Activated CD4-positive, alpha-beta T cell treated with anti-CD3 and anti-CD28 coated beads, Interleukin-2, amount 50 U/mL, for 48 hours (primary cell): ENCODE measurements at places on chromosomes 11 and 22.

- no peak for DNase-seq
Observed at GRCh38 chr11:124297921-124298320, 15.8 kb downstream of the OR8D1 start.

DNA sequence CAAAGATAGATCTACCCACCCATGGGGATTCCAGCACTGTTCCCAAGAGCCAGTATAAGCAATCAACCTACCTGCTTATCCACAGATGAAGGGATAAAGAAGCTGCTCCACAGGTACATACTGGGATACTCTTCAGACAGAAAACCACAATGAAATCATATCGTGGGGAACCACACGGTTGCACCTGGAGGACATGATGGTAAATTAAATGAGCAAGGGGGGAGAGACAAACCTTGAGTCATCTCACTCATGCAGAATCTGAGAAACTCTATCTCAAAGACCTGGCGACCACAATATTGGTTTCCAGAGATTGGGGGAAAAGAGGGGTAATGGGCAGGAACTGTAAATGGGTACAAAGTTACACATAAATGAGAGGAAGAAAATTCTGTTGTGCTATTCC lies 14.5 kb downstream of the RGL4 start:
- peak; percentile 45 for DNase-seq

DNA sequence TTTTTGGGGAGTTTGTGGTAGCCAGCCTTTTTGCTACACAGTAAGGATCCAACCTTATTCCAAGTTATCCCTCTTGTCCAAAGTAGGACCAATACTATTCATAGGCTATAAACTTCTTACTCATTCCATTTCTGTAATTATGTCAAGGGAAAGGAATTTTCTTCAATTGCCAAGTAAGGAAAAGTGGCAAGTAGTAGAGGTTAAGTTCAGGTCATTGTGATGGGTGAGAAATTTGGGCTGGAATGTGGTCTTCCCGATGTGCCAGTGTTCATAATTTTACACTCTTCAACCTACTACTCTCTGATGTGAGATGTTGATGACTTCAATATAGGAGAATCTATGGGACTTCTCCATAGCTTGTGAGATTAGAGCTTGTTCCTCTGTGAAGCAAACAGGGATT lies 648.8 kb downstream of the METTL15 start:
- no peak for DNase-seq

- no peak for DNase-seq
Observed at GRCh38 chr22:25405841-25406509, 158.5 kb upstream of the GRK3 start.

- DNase-seq = no peak
Observed at GRCh38 chr11:44728491-44728910, 1.7 kb downstream of the TSPAN18 start.

DNA sequence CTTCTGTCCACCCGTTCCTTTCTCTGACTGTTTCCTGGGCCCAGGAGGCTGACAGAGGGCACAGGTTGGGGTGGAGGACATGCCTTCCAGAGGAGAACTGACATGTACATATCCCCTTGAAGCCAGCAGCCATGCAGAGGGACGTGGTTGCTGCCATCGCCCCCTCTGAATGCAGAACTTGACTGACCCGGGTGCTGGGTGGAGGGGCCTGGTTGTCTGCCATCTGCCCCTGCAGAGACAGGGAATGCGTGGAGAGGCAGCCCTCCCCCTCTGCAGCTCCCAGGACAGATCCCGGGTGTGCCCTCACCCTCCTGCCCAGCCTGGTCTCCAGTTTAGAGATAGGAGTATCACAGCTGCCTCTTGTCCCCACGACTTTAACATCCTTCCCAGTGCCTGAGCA lies 383.0 kb upstream of the B3GAT1 start:
- no peak for DNase-seq

- DNase-seq = no peak
Observed at GRCh38 chr11:100855466-100856067, 168.5 kb downstream of the ARHGAP42 start.

- no peak for DNase-seq
Observed at GRCh38 chr22:47233316-47234243, 471.1 kb downstream of the TBC1D22A start.

- DNase-seq = no peak
Observed at GRCh38 chr22:24968066-24968561, 15.6 kb downstream of the KIAA1671 start.

GRCh38 chr11:6269994-6270393 lies 10.4 kb downstream of the CCKBR start:
- no peak for DNase-seq

GRCh38 chr11:115170133-115170815 lies 333.9 kb downstream of the CADM1 start:
- peak; percentile 34 for DNase-seq

- peak; percentile 34 for DNase-seq
Observed at GRCh38 chr22:20084547-20085413, 4.7 kb downstream of the DGCR8 start.

DNA sequence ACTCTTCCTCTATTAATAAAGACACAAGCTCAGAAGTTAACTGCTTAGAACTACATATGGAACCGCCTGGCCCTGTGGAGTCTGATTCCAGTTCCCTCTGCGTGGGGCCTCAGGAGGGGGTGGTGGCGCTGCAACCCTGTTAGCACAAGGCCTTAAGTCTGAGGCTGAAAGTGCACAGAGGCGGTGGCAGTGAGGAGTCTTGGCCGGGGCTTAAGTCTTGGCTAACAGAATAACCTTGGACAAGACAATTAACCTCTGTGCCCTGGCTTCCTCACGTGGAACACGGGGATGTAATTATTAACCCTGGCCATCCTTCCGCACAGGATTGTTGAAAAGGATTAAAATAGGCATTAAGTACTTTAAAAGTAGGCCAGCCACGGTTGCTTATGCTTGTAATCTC lies 191.5 kb downstream of the CEP164 start:
- no peak for DNase-seq

DNA sequence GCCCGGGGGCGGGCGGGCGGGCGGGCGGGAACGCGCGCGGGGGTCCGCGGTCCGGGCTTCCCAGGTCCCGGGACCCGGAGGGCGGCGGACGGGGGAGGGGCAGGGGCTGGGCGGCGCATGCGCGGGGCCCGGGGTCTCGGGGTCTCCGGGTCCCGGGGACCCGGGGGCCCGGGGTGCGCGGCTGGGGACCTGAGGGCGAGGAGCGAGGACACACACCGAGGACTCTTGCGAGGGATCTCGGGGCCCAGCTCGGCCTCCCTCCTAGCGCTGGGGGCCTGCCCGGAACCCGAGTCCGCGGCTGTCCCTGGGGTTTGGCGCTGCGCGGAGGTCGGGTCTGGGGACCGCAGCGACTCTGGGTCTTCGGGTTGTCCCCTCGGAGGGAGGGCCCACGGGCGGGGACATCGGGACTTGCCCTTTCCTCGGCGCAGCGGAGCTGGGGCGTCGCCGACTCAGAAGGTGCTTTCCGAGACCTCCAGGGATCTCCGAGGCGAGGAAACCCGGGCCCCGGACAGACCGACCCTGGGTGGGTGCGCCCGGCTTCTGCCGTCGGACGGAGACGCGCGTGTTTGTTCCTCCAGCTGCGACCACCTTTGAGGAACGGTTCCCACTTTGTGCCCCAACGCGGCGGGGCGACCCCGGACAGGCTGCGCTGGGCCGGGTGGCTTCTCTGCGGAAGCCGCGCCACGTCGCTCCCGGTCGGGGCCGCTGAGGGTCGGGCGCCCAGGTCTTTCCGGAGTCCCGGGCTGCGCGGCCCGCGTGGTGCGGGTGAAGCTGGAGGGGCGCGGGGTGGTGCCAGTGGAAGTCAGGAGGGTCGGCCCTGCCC lies 540 bp downstream of the PPARA start:
- DNase-seq = peak; percentile 62

- DNase-seq = no peak
Observed at GRCh38 chr11:35548925-35549561, 23.6 kb upstream of the PAMR1 start.

- DNase-seq = no peak
Observed at GRCh38 chr11:96384156-96384555, 5.6 kb downstream of the CCDC82 start.

DNA sequence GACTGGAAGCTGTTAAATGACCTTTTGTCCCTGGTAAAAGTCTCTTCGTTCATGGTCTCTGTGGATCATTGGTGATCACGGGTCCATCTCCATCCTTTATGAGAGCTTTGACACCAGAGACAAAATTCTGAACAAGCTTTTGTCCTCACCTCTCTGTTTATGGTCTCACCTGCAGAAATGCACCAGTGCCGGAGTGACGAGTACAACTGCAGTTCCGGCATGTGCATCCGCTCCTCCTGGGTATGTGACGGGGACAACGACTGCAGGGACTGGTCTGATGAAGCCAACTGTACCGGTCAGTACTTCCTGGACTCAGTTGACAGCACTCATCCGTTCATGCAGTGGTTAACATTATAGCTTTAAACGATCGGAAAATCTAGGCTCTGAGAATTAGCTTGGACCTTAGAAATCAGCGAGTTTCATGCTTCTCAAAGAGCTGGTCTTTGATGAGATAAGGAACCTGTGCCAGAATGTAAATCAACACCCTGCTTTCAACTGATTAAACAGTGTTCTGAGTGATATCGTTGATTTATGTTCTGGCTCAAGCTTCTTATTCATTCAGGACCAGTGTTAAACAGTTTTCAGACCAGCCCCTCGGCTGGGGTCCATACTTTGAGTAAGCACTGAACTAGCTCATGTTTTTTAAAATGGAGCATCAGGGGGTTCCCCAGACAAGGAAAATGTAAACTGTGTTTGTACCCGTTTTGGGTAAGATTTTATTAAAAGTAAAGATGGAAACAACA lies 124.5 kb upstream of the SORL1-AS1 start:
- no peak for DNase-seq

GRCh38 chr11:68043349-68044144 lies 4.7 kb downstream of the TCIRG1 start:
- DNase-seq = no peak

DNA sequence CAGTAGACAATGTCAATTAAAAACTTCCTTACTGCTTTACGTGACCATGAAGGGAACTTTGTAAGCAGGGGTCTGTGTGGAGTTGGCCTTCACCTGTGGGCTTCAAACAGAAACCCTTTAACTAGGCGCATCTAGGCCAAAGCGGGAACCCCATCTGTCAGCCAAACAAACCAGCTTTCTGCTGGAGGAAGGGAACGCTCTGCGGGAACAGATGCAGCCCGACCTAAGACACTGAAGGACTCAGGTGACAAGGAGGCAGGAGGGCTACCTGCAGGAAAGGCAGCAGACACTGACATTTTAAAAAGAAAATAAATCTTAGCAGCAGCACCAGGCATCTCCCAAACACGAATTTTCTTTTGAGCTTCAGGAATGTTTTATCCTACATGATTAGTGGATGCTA lies 78.4 kb downstream of the CADM1 start:
- no peak for DNase-seq

DNA sequence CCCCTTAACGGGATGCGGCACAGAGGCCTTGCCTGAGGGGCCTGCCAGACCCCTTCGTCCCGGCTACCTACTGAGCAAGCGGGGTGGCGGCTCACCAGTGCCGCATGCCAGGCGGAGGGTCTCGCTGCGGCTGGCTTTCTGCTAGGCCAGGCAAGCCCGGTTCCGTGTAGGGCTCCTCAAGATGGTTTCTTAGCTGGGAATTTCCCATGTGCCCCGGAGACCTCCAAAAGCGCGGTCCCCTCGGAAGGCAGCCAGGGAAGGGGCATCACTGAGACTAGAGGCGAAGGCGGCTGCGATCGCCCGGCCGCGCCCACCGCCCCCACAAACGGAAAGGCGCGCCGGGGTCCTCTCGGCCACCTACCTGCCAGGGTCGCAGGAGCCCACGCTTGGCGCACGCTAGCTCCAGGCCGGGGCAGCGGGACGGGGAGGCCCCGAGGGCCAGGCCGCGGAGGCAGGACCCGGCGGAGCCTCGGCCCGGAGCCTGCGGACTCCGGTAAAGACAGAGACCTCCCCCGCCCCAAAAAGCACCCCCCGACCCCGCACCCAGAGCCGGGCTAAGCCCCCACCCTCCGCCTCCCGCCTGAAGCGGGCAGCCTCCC lies 23.8 kb downstream of the MICAL3 start:
- peak; percentile 44 for DNase-seq

GRCh38 chr22:49734390-49734789 lies 93.3 kb downstream of the BRD1 start:
- DNase-seq = no peak

GRCh38 chr11:61602775-61603569 lies 22.1 kb upstream of the SYT7 start:
- DNase-seq = no peak

- peak; percentile 79 for DNase-seq
Observed at GRCh38 chr22:44080936-44081861, 57.1 kb downstream of the PARVB start.

DNA sequence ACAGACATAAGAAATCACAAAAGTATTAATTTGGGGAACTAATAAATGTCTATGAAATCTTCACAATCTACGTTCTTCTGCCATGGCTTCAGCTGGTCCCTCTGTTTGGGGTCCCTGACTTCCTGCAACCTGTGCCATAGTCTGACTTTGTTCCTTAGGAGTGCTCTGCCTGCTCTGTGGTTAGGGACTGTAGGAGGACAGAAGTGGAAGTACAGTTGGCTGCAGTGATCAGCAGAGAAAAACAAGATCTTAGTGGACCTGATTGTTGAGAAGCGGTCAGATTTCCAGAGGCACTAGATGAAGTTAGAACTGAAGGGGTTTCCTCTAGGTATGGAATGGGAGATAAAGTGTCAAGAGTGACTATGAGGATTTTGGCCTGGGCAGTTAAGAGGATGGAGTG lies 80.6 kb downstream of the PPP6R3 start:
- no peak for DNase-seq

DNA sequence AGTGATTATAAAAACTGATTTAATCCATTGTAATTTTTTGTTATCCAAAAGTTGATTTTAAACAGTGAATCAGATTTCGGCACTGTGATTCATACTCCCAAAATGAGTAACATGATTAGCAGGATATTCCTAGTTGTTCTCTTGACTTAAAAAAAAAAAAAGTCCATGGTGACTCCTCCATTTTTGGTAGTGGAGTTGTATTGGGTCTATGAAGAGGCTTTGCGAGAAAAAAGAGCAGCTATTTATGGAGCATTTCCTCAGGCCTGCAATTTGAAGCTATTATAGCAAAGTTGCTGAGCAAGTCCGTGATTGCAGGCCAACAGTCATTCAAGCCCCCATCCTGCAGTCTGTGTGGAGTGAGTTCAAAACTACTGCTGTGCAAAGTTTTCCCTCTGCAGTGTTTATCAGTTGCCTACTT lies 28.8 kb downstream of the YAP1 start:
- DNase-seq = no peak
